Hindlimb muscle (tissue), 1 donor: ENCODE measurements at places on chromosomes 5 and 9.

DNA sequence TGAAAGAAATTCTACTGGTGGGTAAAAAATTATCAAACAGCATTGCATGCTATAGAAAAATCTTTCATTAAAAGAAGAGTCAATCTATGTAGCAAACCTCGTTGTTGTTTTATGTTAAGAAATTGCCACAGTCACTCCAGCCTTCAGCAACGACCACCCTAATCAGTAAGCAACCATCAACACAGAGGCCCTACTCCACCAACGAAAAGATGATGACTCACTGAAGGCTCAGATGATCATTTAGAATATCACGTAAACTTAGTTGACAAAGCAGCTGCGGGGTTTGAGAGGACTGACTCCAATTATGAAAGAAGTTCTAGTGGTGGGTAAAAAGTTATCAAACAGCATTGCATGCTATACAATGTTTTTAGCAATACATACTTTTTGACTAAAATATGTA, 242.6 kb downstream of the DRD1 start:
- DNase-seq, result no peak

DNA sequence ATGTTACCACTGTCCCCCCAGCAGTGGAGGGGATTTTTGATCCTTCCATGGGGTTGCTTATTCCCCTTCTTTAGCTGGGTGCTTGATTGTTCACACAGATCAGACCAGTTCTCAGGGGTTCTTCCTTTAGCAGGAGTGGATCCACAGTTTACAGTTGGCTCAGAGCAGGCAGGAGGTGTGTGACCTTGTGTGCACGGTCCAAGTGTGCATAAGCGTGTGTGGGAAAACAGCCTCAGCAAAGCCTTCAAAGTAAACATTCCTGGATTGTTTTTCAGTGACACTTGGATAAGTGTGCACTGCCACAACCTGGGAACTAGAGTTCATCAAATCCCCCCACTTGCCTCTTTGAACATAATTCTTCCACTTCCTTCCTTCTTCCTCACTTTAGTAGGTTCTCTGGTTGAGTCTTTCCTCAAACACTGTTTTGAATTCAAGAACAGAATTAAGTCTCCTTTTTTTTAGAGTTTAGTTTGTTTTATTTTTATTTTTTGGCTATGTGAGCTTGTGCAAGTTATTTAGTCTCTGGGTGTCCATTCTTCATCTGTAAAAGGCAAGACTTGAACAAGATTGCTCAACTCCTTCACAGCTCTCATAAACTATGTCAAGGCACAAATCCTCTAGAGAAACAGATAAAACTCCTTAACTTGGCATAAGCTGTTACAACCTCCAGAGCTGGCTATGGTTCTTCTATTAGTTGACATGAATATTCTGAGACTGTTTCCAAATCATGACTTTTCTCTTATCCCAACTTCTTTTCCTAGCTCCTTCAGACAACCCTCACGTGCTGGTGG, 78.0 kb downstream of the OSMR start:
- no peak for DNase-seq

- no peak for DNase-seq
Observed at GRCh38 chr9:107816561-107817021, 327.0 kb upstream of the KLF4 start.

- peak; percentile 90 for DNase-seq
Observed at GRCh38 chr9:121651295-121652020, at the start of gene DAB2IP. Gene DAB2IP, plus strand, starts transcription at chr9:121651634. Its CDS starts 142 bp downstream, at chr9:121651776.

DNA sequence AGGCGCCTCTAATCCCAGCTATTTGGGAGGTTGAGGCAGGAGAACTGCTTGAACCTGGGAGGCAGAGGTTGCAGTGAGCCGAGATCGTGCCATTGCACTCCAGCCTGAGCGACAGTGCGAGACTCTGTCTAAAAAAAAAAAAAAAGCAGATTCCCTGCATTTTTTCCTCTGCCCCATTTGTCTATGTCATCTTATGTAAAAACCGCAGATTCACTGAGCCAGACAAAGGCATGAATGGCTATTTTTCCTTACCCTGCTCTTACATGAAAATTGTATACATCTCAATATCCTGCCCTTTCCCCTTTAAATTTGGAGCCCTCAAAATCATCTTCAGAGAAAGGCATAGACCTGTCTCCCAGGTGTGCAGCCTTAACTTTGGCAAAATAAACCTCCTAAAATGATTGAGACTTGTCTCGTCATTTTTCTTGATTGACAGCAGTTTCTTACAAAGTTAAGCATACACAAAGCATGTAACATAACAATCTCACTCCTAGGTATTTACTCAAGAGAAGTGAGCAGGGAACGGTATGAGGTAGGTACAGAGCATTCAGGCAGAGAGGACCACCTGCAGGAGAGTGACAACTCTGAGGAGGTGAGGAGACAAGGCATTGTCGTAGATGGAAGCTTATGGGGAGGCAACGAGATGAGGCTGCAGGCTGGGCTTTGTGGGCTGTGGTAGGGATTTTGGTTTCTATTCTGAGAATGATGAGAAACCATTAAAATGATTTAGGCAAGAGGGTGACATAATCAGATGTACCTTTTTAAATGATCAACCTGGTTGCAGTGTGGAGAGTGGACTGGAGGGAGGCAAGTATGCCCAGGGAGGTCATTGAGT, 65.7 kb upstream of the IL6ST start:
- DNase-seq, result no peak

DNA sequence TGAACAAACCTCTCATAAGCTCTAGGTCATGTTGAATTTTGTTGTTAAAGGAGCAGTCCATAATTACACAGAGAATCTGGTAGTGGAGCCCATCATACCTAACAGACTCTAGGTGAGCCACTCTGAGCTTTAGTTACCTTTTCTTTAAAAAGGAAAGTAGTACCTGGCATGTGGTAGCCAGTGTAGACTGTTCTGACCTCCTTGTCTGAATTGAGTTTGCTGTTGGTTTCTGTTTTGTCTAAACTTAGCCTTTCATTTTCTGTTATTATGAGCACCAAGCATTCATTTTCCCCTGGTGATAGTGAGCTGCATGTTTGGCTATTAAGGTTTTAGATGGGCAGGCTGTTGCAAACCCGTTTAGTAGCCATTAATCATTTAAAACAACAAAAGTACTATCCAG, 112.2 kb downstream of the MAST4 start:
- no peak for DNase-seq
